ENCODE measurements at places on chromosomes 13 and 19.

- no peak for DNase-seq
Observed at GRCh38 chr13:70505809-70506208, 397.6 kb upstream of the KLHL1 start.

GRCh38 chr19:54298357-54299125, 14.4 kb downstream of the LILRA5 start:
- no peak for DNase-seq

GRCh38 chr13:71137101-71137500, 729.9 kb downstream of the DACH1 start:
- DNase-seq: no peak

DNA sequence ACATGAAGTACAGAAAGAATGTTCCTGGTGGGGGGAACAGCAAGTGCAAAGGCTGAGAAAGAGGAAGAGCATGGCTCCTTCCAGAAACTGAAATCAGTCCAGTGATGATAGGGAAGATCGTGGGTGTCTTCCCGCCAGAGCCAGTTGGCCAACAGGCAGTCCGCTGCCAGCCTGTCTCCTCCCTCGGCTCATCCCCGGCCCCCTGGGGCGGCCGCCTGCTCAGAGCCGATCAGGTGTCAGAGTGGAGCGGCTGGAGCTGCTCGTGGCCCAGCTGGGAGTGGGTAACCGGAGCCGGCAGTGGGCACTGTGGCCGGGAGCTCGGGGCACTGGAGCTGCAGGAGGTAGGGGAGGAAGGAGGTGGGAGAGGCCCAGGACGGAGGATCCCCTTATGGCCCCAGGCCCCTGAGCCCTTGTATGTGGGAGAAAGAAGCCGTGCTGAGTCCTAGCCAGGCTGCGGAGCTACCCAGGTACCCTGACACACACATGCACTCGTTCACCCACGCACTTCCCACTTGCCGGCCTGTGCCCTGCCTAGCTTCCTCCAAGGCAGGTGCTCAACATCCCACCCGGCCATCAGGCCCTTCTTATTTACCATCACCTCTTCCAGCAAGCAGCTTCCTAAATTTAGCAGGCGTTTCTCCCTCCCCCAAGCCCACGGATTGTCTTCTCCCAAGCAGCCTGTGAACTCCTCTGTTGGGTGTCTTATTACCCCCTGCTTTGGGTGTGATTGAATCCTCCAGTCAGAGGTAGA, 1.7 kb downstream of the ANKRD24 start:
- DNase-seq: no peak

GRCh38 chr13:36358175-36358718, 12.1 kb upstream of the SPART start:
- DNase-seq: no peak

GRCh38 chr19:18326772-18327171, 3.9 kb upstream of the LSM4 start:
- DNase-seq: no peak

GRCh38 chr19:10452726-10453618, 32.6 kb downstream of the PDE4A start:
- no peak for DNase-seq

DNA sequence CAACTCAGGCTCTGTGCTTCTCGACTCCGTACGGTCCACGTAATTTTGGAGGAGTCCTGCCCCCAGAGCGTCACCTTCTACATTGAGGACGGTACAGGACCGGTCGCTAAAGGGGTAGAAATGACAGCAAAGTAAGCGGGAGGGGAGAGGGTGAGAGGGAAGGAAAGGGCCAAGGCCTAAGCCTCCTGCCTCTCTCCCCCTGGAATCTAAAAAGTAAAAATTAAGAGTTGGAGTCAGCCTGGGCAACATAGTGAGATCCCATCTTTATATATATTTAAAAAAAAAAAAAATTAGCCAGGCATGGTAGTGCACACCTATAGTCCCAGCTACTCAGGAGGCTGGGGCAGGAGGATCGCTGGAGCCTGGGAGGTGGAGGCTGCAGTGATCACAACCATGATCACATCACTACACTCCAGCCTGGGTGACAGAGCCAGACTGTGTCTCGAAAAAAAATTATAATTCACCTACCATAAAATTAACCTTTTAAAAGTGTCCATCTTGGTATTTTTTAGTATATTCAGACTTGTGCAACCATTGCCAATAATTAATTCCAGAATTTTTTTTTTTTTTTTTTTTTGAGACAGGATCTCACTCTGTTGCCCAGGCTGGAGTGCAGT, 12.6 kb downstream of the SLC1A5 start:
- no peak for DNase-seq

GRCh38 chr13:87893186-87893585, 222.0 kb downstream of the SLITRK5 start:
- DNase-seq: no peak

GRCh38 chr19:55488986-55489710, 912 bp downstream of the SSC5D start:
- no peak for DNase-seq

DNA sequence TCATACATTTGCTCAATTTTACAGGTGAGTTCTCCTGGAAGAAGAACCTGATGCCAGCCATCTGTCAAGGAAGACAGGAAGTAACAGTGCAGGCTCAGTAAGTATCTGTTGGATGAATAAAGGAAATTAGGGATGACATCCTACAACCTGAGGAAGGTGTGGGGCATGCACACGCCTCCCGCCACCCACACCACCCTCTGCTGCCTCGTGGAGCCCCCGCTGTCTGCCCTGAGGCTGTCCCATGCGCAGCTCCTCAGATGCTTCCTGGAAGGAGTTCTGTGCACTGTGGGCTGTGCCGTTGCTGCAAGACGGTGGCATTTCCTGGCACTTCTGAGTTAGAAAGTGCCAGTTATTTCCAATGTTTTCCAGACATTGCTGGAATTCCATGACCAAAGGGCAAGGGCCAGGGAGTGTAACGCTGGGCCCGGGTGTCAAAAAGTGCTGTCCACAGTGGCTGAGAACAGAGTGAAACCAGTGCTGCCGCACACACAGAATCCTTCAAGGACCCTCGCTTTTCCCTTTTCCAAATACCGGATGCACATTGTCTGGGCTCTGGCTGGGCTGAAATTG, 4.2 kb upstream of the TEX29 start:
- DNase-seq: no peak

DNA sequence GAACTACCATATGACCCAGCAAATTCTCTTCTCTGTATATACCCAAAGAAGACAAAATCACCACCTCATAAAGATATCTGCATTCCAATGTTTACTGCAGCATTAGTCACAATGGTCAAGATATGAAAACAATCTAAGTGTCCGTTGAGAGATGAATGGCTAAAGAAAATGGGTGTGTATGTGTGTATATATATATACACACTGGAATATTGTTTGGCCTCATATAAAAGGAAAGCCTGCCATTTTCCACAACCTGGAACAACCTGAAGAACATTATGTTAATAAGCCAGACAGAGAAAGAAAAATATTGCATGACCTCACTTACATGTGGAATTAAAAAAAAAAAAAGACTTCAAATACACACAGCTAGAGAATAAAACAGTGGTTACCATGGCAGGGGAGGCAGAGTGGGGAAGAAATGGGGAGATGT, 29.5 kb upstream of the RBM26 start:
- DNase-seq: peak; percentile 70

DNA sequence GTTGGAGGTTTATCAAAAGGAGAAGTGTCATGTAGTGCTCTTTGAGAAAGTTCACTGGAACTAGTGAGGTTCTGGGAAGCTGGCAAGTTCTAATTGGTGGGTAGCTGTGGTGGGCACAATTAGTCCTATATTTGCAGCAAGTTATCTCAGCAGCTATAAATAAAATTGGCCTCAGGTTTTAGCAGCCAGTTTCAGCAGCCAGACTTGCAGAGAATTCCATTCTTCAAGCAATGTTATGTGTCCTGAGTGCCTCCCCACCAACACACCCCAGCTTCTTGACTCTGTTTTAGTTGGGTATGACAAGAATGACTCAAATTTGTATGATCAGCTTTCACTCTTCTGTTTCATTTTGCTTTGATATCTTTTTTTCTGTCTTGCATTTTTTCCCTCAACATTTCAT, 4.7 kb downstream of the IFT88 start:
- no peak for DNase-seq

GRCh38 chr19:11377756-11378155, 3.3 kb downstream of the SWSAP1 start:
- DNase-seq: peak; percentile 30

DNA sequence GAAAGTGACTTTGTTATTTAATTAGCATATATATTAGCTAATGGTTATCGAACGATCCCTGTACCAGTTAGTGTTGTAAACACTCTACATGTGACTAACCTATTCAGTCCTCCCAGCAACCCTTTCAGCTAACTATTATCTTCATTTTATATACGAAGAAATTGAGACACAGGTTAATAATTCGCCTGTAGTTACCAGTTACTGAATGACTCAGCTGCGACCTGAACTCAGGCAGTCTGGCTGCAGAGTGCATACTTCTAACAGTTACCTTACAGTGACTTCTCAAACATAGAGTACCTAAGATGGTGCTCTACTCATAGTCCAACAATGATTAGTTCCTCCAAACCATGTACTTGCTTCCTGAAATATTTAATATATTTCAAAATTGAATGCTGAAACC, 117.7 kb downstream of the FNDC3A start:
- DNase-seq: no peak

- no peak for DNase-seq
Observed at GRCh38 chr13:98039964-98040363, 86.5 kb downstream of the IPO5 start.

- no peak for DNase-seq
Observed at GRCh38 chr19:49920624-49921363, 8.2 kb upstream of the ATF5 start.

GRCh38 chr19:3516675-3517207, 10.6 kb downstream of the FZR1 start:
- DNase-seq: no peak

DNA sequence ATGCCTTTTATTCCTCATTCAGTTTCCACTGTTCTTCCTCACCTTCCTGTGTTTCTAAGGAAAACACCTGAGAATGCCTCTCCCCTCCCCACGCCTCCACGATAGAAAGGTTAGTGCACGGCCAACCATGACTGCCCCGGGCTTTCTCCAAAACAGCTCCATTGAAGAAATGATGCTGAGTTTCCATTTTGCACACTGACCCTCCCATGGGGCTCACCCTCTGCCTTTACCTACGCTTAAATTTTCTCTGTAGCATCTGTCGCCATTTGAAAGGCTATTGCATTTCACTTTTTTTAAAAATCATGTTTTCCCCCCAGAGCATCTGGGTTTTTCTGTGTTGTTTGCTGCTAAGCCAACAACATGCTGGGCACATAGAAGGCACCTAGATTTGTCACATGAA, 48.2 kb downstream of the ABCC4 start:
- DNase-seq: no peak

All from amniotic epithelial cell (primary cell).